ENCODE measurements at places on chromosomes 13 and 19.

DNA sequence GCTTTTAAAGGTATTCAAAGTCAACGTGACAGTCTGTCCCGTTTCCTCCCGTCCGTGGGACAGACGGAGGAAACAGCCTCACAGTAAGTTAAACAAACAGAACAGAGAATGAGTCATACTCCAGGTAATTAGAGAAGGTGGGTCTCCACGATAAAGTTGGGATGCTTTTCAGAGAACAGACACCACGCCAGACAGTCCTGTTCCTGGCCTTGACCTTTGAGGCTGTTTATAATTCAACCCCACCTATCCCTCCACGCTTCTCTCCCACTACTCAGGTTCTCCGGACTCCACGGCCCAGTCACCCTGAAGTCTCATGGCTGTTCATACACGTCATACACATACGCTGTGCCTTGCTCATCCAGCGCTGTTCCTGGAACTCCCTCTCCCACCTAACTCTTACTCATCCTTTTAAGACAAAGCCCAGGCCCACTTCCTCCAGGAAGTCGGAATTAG lies 42.5 kb downstream of the ARHGEF18 start:
- no peak for DNase-seq

DNA sequence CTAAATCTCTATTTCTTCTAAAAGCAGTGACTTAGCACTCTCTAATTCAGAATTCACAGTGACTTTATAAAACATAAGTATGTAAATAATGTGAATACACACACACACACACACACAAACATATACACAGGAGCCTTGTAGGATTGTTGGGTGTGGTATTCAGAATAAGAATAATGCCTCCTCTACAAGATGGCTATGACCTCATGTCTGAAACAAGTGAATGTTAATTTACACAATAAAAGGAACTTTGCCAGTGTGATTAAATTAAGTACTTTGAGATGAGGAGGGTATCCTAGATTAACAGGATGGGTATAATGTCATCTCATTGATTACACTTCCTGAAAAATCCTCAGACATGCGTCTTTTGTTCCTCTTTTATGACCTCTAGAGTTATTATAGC lies 234.6 kb downstream of the SLITRK6 start:
- DNase-seq = no peak

DNA sequence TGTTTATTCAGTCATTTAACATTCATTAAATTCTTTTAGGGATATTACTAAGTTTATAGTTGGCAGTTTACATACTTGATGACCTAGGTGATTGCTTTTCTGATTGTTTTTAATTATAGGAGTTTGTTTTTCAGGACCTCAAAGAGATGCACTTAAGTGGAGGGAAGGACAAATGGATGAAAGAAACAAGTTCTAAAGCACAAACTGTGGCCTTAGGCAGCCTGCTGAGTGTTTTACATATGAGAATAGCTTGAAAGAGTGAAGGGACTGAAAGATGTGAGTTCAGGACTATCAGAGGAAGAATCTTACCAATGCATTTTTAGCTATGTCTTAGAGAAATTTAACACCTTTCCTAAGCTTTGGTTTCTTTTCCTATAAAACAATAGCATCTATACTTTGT lies 402.6 kb downstream of the KLF12 start:
- DNase-seq = no peak

- DNase-seq = no peak
Measured at GRCh38 chr13:48678316-48678715, 24.6 kb downstream of the CYSLTR2 start.

- no peak for DNase-seq
Measured at GRCh38 chr13:110062077-110062776, 244.7 kb downstream of the COL4A1 start.

- no peak for DNase-seq
Measured at GRCh38 chr19:8000298-8001038, 5.0 kb downstream of the ELAVL1 start.

DNA sequence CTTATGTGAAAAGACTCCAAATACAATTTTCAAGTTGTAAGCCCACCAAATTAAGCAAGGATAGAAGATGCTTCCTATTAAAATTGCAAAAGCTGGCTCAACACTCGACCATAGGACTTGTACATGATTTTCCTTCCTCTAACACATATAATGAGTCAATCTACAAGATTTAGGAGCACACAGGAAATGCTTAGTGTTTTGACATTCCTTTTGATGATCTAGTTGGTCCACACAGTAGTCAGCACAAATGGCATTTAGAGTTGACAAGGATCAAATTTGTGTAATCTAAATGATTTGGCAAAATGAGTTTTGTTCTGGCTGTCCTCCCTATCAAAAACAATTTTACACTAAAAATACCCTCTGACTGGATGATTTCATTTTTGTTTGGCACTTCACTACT lies 340.2 kb downstream of the DIAPH3 start:
- DNase-seq = no peak

DNA sequence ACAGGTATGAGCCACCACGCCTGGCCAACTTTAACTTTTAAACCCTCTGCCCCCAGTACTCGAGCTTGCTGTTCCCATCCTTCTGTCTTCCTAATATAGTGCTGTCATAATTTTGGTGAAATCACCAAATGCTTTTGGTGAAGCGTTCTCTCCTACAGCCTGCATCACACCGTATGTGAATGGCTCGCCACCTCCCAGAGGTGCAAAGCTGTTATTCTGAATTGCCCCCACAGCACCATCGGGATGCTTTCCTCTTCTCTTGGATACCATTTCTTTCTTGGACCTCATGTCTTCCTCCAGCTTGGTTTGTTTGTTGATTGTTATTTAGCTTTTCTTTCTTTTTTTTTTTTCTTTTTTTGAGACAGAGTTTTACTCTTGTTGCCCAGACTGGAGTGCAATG lies 53.0 kb upstream of the XPO4 start:
- no peak for DNase-seq
